Mesenchymal stem cell (in vitro differentiated cells and primary cell): ENCODE measurements at places on chromosomes 16 and 17.

GRCh38 chr16:29656688-29657523, 6.1 kb upstream of the SPN start:
- no peaks in the 10 kb centered on the region for H3K36me3 ChIP-seq
- H3K27ac ChIP-seq: no peak overlapping the region
- H3K4me1 ChIP-seq: peaks cover 5% of the 10 kb centered on the region
- DNase-seq: no peak
- peaks cover 7% of the 10 kb centered on the region for H3K27me3 ChIP-seq
- no peak overlapping the region for H3K4me3 ChIP-seq

DNA sequence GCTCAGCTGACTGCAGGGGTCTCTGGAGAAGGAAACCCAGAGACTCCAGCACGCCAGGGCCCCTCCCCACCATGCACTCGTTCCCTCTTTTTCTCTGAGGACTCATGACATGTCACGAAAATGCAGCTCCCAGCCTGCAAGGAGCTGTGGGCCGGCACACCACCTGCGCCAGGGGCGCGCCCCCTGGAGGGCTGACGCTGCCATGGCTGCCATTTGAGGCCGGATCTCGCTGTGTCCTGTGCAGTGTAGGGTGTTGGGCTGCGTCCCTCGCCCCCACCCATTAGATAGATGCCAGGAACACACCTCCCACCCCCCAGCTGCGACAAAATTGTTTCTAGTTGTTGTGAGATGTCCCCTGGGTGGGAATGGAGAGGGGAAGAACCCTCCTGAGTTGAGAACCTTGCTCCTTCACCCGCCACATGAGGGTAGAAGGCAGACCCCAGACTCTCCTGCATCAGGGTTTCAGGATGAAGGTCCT, 8.2 kb downstream of the SYNGR2 start:
- no peak overlapping the region for H3K27ac ChIP-seq
- no peak overlapping the region for H3K4me3 ChIP-seq
- H3K36me3 ChIP-seq: peaks cover 39% of the 10 kb centered on the region

DNA sequence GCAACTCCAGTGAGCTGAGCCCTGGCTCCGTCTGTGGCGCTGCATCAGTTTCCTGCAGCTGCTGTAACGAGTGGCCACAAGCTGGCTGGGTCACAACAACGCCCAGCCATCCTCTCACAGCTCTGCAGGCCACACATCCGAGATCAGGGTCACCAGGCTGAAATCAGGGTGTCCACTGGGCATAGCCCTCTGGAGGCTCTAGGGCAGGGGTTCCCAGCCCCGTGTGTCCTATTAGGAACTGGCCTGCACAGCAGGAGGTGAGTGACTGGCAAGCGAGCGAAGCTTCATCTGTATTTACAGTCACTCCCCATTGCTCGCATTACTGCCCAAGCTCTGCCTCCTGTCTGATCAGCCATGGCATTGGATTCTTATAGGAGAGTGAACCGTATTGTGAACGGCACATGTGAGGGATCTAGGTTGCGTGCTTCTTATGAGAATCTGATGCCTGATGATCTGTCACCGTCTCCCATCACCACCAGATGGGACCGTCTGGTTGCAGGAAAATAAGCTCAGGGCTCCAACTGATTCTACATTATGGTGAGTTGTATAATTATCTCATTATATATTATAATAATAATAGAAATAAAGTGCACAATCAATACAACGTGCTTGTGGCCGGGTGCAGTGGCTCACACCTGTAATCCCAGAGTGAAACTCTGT, 176.5 kb downstream of the SEC14L1 start:
- no peak overlapping the region for H3K4me3 ChIP-seq
- no peaks in the 10 kb centered on the region for H3K27me3 ChIP-seq
- H3K36me3 ChIP-seq: peaks cover 18% of the 10 kb centered on the region
- peaks cover 72% of the 10 kb centered on the region for H3K4me1 ChIP-seq

- peaks cover 95% of the 10 kb centered on the region for H3K36me3 ChIP-seq
- H3K27me3 ChIP-seq: no peaks in the 10 kb centered on the region
- H3K27ac ChIP-seq: no peak overlapping the region
- no peaks in the 10 kb centered on the region for H3K4me1 ChIP-seq
- no peak overlapping the region for H3K4me3 ChIP-seq
These were observed 39.9 kb downstream of the STH start for GRCh38 chr17:46038937-46039336.

- DNase-seq: no peak
- H3K27ac ChIP-seq: no peak overlapping the region
- H3K36me3 ChIP-seq: peaks cover 7% of the 10 kb centered on the region
- H3K27me3 ChIP-seq: no peaks in the 10 kb centered on the region
These were observed 23.6 kb downstream of the SCPEP1 start for GRCh38 chr17:57001541-57001940.

DNA sequence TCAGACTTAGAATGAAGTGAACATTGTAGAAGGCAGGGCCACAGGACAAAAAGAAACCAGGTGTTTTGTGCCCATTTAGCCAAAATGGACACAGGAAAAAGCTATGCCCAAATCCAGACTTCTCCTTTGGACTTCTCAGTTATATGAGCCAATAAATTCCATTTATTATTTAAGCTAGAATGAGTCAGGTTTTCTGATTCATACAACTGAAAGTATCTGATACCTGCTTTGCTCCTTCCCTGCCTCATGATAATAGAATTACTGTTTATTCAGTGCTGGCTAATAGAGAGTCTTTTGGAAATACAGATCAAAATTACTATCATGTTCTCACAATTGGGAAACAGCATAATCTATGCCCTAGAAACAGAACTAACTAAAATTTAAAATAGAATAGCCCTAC, 8.7 kb upstream of the CPD start:
- H3K27ac ChIP-seq: no peak overlapping the region
- H3K4me3 ChIP-seq: no peak overlapping the region
- no peaks in the 10 kb centered on the region for H3K4me1 ChIP-seq
- H3K27me3 ChIP-seq: no peaks in the 10 kb centered on the region
- DNase-seq: no peak

DNA sequence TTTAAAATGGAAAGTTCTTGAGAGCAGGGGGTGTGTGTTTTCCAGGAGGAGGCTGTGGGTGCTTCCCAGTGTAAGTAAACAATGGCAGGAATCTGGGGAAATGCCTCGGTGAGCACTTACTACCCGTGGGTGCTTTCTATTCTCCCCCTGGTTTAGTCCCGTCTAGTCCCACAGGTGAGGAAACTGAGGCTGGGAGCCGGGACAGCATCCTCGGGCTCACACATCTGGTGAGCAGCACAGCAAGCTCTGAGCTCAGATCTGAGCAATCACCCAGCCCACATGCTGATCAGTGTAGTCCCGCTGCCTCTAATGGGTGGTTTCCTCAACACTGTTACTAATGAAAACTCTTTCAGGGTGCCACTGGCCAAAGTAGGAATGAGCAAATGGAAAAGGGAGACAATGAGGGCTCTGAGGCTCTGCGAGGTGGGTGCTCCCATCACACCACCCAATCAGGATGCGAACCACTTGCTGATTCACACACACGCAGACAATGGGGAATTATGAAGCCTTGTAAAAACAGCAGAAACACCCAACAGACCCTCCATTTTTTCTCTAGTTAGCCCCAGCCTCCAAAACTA, 202.6 kb downstream of the PARN start:
- no peak overlapping the region for H3K4me3 ChIP-seq
- no peak overlapping the region for H3K27ac ChIP-seq
- peaks cover 10% of the 10 kb centered on the region for H3K4me1 ChIP-seq
- H3K36me3 ChIP-seq: peaks cover 3% of the 10 kb centered on the region
- no peaks in the 10 kb centered on the region for H3K27me3 ChIP-seq

DNA sequence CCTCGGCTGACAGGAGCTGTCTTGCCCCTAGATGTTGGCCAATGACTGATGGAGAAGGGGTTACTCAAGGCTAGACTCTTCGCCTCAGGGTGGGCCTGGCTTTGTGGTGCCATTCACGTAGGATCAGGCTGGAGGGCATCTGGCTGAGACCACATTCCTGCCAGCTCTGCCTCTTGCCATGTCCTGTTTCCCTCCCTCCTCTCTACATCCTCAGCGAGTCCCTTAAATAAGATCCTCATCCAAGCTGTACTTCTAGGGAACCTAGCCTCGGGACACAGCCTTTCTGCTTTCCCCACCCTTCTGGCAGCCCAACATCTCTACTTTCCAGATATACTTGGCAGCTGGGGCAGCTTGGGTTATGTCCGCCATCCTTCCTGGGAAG, 27.9 kb upstream of the EFCAB13 start:
- DNase-seq: no peak
- H3K4me1 ChIP-seq: peaks cover 18% of the 10 kb centered on the region
- H3K27ac ChIP-seq: no peak overlapping the region
- no peak overlapping the region for H3K4me3 ChIP-seq
- peaks cover 62% of the 10 kb centered on the region for H3K36me3 ChIP-seq

- peak; percentile 26 for DNase-seq
- no peak overlapping the region for H3K4me3 ChIP-seq
- H3K4me1 ChIP-seq: peaks cover 70% of the 10 kb centered on the region
These were observed 11.7 kb downstream of the COL1A1 start for GRCh38 chr17:50189550-50190292.

- no peak overlapping the region for H3K4me3 ChIP-seq
- peaks cover 11% of the 10 kb centered on the region for H3K4me1 ChIP-seq
- H3K27ac ChIP-seq: no peak overlapping the region
These were observed 160.3 kb downstream of the COPRS start for GRCh38 chr17:31698751-31699150.

DNA sequence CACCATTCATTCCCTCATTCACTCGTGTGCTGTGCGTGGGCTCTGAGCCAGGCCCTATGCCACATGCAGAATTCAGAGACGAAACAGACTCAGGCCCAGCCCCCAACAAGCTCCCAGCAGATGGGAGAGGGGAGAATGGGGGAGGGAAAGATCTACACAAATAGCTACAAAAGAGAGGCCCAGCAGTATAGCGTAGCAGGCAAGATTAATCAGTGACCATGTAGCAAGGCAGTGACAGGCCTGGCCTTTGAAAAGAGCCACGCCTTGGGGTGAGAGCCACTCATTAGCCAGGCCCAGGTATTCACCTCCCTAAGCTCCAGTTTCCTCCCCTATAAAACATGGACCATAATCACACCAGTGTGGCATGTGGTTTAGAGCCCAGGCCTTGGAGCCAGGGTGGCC, 16.4 kb upstream of the KRT19 start:
- no peak overlapping the region for H3K4me3 ChIP-seq
- H3K27me3 ChIP-seq: no peaks in the 10 kb centered on the region
- H3K4me1 ChIP-seq: peaks cover 36% of the 10 kb centered on the region
- no peaks in the 10 kb centered on the region for H3K36me3 ChIP-seq
- no peak for DNase-seq

DNA sequence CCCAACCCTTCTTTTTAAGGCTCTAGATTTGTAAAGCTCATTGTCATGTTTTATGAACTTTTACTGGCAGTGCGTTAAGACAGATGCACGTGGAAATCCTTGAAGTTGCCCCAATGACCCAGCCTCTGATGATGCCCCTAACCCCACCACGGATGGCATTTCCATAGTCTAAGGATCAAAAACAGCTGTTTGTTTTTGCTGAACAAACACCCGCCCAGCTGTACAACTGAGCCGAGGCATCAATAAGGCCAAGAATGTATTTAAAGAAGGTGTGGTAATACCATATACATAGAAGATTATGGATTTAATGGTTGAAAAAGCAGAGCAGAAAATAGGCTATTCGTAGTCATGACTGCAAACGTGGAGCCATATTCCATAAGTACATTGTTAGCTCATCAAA, 83.7 kb downstream of the SALL1 start:
- no peaks in the 10 kb centered on the region for H3K36me3 ChIP-seq
- H3K27me3 ChIP-seq: peaks cover 15% of the 10 kb centered on the region
- no peak overlapping the region for H3K4me3 ChIP-seq

DNA sequence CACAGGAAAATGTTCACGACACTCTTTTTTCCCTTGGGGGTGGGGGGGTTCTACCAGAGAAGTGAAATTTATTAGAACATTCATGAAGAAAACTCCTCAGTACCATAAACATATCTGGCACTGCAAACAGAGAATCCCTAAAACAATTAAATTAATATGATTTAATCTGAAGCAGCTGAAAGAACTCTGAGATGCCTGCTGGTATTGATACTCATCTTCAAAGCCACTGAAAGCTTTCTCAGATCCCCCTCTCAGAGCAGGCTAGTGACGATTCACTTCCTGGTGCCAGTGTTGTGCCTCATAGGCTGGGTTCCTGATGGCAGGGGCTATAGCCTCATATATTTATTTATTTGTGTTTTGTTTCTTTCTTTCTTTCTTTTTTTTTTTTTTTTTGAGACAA, 52.7 kb downstream of the MYH10 start:
- H3K4me3 ChIP-seq: no peak overlapping the region
- H3K36me3 ChIP-seq: peaks cover 4% of the 10 kb centered on the region
- no peak for DNase-seq
- no peaks in the 10 kb centered on the region for H3K27me3 ChIP-seq
- H3K27ac ChIP-seq: no peak overlapping the region

DNA sequence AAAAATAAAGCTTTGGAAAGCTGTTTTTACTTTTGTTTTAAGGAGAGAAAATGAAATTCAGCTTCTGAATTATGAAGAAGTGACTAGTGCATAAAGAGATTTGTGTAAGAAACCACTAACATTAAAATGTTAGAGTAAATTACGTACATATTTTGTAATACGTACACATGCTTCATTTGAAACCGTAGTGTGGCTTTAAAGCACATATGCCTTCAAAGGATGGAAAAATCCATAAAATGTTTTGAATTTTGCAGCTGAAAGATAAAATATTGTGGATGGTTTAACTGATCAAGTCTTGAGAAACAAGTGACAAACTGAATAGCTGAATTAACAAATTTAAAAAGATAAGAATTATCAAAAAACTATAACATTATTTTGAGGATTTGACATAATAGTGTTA, 35.4 kb downstream of the COX10 start:
- no peak overlapping the region for H3K27ac ChIP-seq
- no peaks in the 10 kb centered on the region for H3K27me3 ChIP-seq
- H3K4me1 ChIP-seq: no peaks in the 10 kb centered on the region
- no peak overlapping the region for H3K4me3 ChIP-seq

DNA sequence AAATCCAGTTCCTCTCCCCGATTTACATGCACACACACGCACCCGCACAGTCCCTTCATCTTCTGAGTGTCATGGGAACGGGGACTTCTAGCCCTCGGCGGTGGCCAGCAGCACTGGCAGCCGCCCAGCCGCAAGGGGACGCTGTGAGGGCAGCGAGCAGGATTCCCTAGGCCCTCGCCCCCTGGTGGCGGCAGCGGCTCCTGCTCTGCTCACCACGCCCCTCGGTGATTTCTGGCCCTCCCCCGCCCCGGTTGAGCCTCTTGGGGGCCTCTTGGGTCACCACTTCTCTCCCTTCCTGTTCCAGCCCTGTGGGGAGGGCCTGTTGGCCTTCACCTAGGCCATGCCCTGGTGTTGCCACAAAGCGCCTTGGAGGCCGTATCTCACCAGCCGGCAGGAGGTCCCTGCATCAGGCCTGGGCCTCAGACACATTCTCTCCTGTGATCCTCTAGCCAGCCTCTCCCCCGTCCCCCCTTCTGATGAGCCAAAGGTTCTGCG, 75.2 kb upstream of the KSR1 start:
- H3K4me3 ChIP-seq: no peak overlapping the region
- H3K27me3 ChIP-seq: peaks cover 3% of the 10 kb centered on the region
- no peak overlapping the region for H3K27ac ChIP-seq
- DNase-seq: peak; percentile 38
- H3K36me3 ChIP-seq: no peaks in the 10 kb centered on the region

DNA sequence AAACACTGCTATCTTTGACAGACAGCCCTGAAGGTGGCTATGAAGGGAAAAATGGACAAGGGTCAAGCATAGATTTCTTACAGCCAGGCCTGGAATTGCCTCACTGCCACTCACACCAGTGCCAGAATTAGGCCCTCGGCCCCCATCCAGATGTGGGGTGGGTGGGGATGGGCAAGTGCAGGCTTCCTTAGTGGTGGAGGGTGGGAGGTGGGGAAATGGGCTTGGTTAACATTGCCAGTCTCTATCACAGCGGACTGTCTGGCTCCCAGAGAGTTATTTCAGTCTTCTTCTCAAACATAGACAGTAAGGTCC, 24.9 kb downstream of the B9D1 start:
- H3K36me3 ChIP-seq: peaks cover 41% of the 10 kb centered on the region
- H3K27ac ChIP-seq: no peak overlapping the region
- no peaks in the 10 kb centered on the region for H3K27me3 ChIP-seq
- DNase-seq: no peak
- no peak overlapping the region for H3K4me3 ChIP-seq
